Kidney (tissue), 22 donors: ENCODE measurements at places on chromosomes 1 and 21. TPM values are rescaled to one million over a fixed set of nuclear protein-coding genes. Genes with fewer than 3 reads are reported as not detected.

- no peaks in the 10 kb centered on the region for H3K27me3 ChIP-seq
- no peak for DNase-seq
- no peak overlapping the region for H3K27ac ChIP-seq
- peaks cover 17% of the 10 kb centered on the region for H3K36me3 ChIP-seq
- no peak overlapping the region for H3K4me3 ChIP-seq
- no peaks in the 10 kb centered on the region for H3K4me1 ChIP-seq
Measured at GRCh38 chr1:236589531-236589930, 14.8 kb downstream of the HEATR1 start.

GRCh38 chr1:80305466-80305865, 1298.9 kb upstream of the ADGRL4 start:
- H3K27ac ChIP-seq = no peak overlapping the region
- H3K27me3 ChIP-seq = no peaks in the 10 kb centered on the region
- no peak overlapping the region for H3K4me3 ChIP-seq
- H3K4me1 ChIP-seq = no peaks in the 10 kb centered on the region
- DNase-seq = no peak

DNA sequence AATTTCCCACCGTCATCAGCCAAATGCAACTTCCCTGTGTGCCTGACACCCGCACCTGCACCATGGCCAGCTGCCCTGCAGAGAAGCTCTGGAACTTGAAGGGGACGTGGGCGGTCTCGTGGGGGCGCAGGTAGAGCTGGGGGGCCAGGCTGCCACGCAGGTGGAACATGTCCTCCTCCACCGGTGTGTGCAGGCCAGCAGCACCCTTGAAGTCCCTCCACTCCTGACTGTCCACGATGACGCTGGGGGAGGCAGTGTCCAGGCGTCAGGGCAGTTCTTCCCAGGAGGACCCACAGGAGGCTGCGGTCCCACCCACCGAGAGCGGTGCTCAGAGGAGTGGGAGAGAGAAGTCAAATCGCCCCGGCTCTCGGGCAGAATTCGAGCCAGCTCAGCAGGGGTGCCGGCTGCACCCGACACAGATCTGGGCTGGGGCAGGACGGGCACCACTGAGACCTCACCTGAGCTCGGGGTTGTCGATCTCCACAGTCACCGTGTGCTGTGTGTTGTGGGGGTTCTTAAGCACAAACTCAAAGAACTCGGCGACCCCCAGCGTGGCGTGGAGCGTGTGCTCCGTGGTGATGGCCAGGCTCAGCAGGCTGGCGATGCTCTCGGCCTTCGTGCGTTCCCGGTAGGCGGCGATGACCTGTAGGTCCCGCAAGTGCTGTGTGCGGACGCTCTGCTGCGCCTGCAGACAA, 117.7 kb downstream of the NPHP4 start:
- H3K27me3 ChIP-seq = no peaks in the 10 kb centered on the region
- no peak overlapping the region for H3K27ac ChIP-seq
- H3K4me3 ChIP-seq = no peak overlapping the region
- no peak for DNase-seq

DNA sequence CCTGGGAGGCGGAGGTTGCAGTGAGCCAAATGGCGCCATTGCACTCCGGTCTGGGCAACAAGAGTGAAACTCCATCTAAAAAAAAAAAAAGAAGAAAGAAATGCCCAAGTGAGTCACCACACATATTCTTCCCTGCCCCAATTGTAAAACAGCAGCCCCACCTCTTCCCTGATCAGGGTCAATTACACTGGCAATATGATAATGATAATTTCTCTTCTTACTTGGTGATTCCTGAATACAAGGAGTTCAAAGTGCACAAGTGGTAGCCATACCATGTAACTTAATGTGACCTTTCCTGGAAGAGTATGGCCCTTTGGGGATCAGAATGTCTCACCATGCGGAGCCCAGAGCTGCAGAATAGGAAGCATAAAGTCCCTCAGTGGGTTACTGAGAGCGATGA, 11.8 kb upstream of the CGN start:
- H3K36me3 ChIP-seq = no peaks in the 10 kb centered on the region
- H3K27ac ChIP-seq = no peak overlapping the region
- no peak for DNase-seq
- no peaks in the 10 kb centered on the region for H3K4me1 ChIP-seq

- no peaks in the 10 kb centered on the region for H3K27me3 ChIP-seq
Measured at GRCh38 chr21:23162198-23162946, 2164.2 kb downstream of the NCAM2 start.

- no peak overlapping the region for H3K27ac ChIP-seq
- peaks cover 5% of the 10 kb centered on the region for H3K36me3 ChIP-seq
- H3K4me1 ChIP-seq = no peaks in the 10 kb centered on the region
- H3K4me3 ChIP-seq = no peak overlapping the region
- H3K27me3 ChIP-seq = no peaks in the 10 kb centered on the region
- peak; percentile 27 for DNase-seq
Measured at GRCh38 chr1:230282157-230282556, 144.0 kb downstream of the PGBD5 start.

DNA sequence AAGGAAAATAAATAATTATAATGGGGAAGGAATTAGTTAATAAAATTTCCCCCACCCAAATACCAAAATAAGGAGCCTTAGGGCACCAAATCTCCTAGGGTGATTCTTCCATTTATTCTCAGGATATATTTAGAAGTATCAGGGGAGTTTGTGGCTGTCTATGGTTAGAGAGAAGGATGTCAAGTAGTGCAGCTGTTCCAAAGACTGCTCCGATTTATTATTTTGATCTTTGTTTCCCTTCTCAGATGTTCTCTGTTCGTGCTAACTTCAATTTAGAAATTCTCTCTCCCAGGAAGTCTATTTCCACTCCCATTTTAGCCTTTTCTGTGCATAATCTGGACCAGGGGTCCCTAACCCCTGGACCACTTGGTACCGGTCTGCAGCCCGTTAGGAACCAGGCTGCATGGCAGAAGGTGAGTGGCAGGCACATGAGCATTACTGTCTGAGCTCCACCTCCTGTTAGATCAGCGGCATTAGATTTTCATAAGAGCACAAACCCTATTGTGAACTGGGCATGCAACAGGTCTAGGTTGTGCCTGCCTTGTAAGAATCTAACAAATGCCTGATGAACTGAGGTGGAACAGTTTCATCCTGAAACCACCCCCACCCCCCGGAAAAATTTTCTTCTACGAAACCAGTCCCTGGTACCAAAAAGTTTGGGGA, 9.3 kb upstream of the MAST2 start:
- no peaks in the 10 kb centered on the region for H3K36me3 ChIP-seq
- no peak overlapping the region for H3K27ac ChIP-seq
- no peaks in the 10 kb centered on the region for H3K27me3 ChIP-seq
- no peak overlapping the region for H3K4me3 ChIP-seq
- no peaks in the 10 kb centered on the region for H3K4me1 ChIP-seq
- no peak for DNase-seq

DNA sequence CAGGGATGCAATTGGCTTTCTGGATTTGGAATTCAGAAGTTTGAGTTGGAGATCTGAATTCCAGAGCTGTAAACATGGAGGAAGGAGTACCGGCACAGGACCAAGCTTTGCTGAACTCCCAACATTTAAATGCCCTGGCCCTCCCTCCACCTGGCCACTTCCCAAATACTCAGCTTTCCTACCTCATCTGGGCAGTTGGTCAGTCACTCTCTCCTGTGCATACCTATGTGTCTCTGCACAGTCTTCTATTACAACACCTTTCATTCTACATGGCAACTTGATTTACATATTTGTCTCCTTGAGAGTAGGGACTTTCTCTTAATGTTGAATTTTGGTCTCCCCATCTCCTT, 6.1 kb upstream of the KHDRBS1 start:
- no peak overlapping the region for H3K4me3 ChIP-seq
- H3K27me3 ChIP-seq = no peaks in the 10 kb centered on the region
- no peaks in the 10 kb centered on the region for H3K36me3 ChIP-seq

TNNI3K gene
- total RNA-seq = 1.4 TPM

- no peak overlapping the region for H3K4me3 ChIP-seq
- H3K36me3 ChIP-seq = no peaks in the 10 kb centered on the region
- H3K27ac ChIP-seq = no peak overlapping the region
- no peaks in the 10 kb centered on the region for H3K4me1 ChIP-seq
Measured at GRCh38 chr1:42150651-42151050, 2.6 kb upstream of the GUCA2B start.

ZNF683 gene
- total RNA-seq = 0.25 TPM

DNA sequence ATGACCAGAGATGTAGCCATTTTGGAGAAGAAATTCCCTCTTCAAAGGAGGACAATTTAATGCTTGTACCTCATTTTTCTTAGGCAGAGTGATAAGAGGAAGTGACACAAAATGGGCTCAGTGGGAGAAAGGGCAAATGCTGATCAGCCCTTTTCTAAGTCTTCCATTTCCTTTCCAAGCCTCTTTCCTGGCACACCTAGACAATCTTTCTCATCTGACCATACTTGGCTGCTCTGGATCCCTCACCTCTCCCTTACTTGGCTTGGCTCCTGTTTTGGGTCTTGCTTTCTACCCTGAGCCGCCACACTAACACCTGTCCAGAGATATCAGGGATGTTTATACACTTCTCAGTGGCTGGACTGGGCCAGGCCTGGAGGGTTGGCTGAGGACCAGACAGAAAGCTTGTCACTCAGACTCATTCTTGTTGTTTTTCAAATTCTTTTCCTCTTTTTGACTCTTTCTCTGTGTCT, 13.1 kb downstream of the TXNIP start:
- no peak overlapping the region for H3K4me3 ChIP-seq
- H3K36me3 ChIP-seq = no peaks in the 10 kb centered on the region
- H3K27me3 ChIP-seq = no peaks in the 10 kb centered on the region
- H3K4me1 ChIP-seq = peaks cover 47% of the 10 kb centered on the region
- no peak for DNase-seq

DNA sequence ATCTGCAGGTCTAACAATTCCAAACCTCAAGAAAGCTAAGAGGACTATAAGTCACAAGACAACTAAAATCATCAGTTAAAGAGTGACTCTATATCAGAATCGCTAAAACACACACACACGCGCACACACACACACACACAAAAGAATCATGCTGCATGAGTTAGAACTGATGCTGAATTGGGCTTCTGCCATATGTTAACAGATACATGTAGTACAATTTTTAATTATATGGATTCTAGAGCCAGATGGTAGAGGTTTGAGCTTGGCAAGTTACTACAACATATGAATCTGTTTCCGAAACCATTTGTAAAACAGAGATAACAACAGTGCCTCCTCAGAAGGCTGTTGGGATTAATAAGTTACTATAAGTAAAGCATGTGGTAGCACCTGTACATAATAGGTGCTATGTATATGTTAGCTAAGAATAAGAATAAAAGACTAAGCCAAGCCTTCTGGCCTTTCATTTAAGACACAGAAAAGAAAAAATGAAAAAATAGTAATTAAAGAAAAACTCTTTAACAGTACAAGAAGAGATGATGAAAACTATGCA, 17.9 kb downstream of the EPRS1 start:
- H3K4me3 ChIP-seq = no peak overlapping the region
- no peak overlapping the region for H3K27ac ChIP-seq
- no peaks in the 10 kb centered on the region for H3K27me3 ChIP-seq
- no peaks in the 10 kb centered on the region for H3K4me1 ChIP-seq

- H3K4me1 ChIP-seq = no peaks in the 10 kb centered on the region
- no peak overlapping the region for H3K4me3 ChIP-seq
- DNase-seq = no peak
- H3K27ac ChIP-seq = no peak overlapping the region
Measured at GRCh38 chr1:232987046-232987773, 36.8 kb downstream of the NTPCR start.

LAPTM5 gene
- 108 TPM for total RNA-seq

- H3K36me3 ChIP-seq = no peaks in the 10 kb centered on the region
- no peak overlapping the region for H3K4me3 ChIP-seq
- H3K4me1 ChIP-seq = no peaks in the 10 kb centered on the region
- DNase-seq = no peak
- no peak overlapping the region for H3K27ac ChIP-seq
Measured at GRCh38 chr1:22600817-22601605, 35.4 kb upstream of the C1QA start.

- DNase-seq = no peak
- H3K27ac ChIP-seq = no peak overlapping the region
- no peak overlapping the region for H3K4me3 ChIP-seq
- H3K36me3 ChIP-seq = peaks cover 15% of the 10 kb centered on the region
- H3K4me1 ChIP-seq = no peaks in the 10 kb centered on the region
- H3K27me3 ChIP-seq = no peaks in the 10 kb centered on the region
Measured at GRCh38 chr1:119946724-119947123, 50.4 kb upstream of the ADAM30 start.

UBL4B gene
- not detected for total RNA-seq

OR2T2 gene
- total RNA-seq = 0.28 TPM

DNA sequence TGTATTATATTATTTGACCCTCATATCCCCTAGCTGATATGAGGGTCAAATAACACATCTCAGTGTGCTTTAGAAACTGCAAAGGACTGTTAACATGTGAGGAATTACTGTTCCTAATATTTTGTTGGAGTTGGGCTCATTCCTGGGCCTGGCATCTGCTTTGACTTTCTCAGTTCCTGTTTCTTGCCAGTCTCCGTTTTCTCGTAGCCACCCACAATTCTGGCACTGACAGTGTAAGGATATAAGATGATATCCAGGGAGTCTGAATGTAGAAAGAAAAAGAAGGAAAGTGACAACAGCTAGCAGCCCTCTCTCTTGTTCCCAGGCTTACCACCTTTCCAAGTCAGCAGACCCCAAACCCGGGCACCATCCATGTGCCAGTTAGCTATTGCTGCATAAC, 54.4 kb upstream of the SCMH1 start:
- H3K27ac ChIP-seq = no peak overlapping the region
- H3K36me3 ChIP-seq = no peaks in the 10 kb centered on the region
- no peak overlapping the region for H3K4me3 ChIP-seq
- H3K4me1 ChIP-seq = no peaks in the 10 kb centered on the region
- no peaks in the 10 kb centered on the region for H3K27me3 ChIP-seq

DNA sequence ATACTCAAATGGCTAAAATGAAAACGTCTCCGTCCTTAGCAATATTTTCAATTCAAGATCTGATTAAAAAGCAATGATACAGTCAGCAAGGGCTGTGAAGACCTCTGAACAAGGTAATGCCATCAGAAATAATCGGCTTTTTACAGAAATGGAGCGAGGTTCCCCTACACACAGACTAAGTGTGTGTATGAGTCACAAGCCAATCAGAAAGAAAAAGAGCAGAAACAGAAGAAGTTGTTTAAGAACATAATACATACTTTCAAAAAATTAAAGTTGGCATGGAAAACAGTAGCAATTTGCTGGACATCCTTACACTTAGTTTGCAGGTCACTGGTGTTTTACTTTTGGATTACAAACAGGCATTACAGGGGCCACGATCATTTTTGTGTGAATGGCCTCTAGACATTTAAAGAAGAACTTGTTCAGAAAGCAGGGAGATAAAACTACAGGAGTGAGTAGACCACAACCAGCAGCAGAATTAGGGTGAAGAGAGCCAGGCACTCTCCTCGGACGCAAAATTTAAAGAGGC, 350.0 kb upstream of the RUNX1 start:
- no peak overlapping the region for H3K27ac ChIP-seq
- no peak for DNase-seq
- no peaks in the 10 kb centered on the region for H3K27me3 ChIP-seq
- no peaks in the 10 kb centered on the region for H3K4me1 ChIP-seq
- no peaks in the 10 kb centered on the region for H3K36me3 ChIP-seq
